Ovary (tissue), 10 donors: ENCODE measurements at places on chromosomes 4 and X. TPM values are rescaled to one million over a fixed set of nuclear protein-coding genes. Genes with fewer than 3 reads are reported as not detected.
A peak's percentile ranks its signal among the peaks of the same experiment; 100 is the strongest.

DNA sequence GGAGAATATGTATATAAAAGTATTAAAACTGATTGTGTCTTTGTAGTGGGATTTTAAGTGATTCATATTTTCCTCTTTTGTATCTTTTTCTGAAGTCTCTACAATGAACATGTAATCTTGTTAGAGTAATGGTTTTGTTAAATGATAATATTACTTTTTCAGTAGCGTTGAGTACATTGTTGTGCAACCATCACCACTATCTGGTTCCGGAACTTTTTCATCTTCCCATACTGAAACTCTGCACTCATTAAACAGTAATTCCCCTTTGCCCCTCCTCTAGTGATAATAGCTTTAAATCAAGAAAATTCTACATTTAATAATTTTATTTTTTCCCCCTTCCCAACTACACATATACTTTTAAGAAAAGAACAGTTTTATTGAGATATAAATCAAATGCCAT, 23.3 kb downstream of the SHROOM3 start:
- no peak overlapping the region for H3K27ac ChIP-seq
- no peaks in the 10 kb centered on the region for H3K4me1 ChIP-seq
- H3K36me3 ChIP-seq: no peaks in the 10 kb centered on the region
- no peak for DNase-seq

GRCh38 chrX:154084449-154085300, 12.8 kb downstream of the MECP2 start:
- DNase-seq: no peak
- no peak overlapping the region for H3K27ac ChIP-seq
- H3K4me1 ChIP-seq: peaks cover 6% of the 10 kb centered on the region
- H3K27me3 ChIP-seq: no peaks in the 10 kb centered on the region

GRCh38 chr4:34269613-34270012, 1974.7 kb downstream of the ARAP2 start:
- no peak for DNase-seq
- no peaks in the 10 kb centered on the region for H3K36me3 ChIP-seq
- H3K27me3 ChIP-seq: no peaks in the 10 kb centered on the region
- H3K4me3 ChIP-seq: no peak overlapping the region

- no peaks in the 10 kb centered on the region for H3K27me3 ChIP-seq
- no peaks in the 10 kb centered on the region for H3K4me1 ChIP-seq
- DNase-seq: no peak
These were observed 413.7 kb downstream of the PDGFC start for GRCh38 chr4:156557920-156558319.

DNA sequence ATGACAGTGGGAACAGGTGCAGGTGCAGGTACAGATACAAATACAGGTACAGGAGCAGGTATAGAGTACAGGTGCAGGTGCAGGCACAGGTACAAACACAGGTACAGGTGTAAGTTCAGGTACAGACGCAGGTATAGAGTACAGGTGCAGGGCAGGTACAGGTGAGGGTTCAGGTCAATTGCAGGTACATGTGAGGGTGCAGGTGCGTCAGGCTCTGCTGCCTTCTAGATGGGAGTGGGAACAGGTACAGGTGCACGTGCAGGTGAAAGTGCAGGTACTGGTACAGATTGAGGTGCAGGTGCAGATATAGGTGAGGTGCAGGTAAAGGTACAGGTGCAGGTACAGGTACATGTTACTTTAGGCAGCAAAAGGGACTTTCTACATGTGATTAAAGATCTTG, 85.7 kb downstream of the CRLF2 start:
- H3K27me3 ChIP-seq: no peaks in the 10 kb centered on the region
- H3K4me1 ChIP-seq: no peaks in the 10 kb centered on the region
- H3K4me3 ChIP-seq: no peak overlapping the region
- no peak overlapping the region for H3K27ac ChIP-seq

DNA sequence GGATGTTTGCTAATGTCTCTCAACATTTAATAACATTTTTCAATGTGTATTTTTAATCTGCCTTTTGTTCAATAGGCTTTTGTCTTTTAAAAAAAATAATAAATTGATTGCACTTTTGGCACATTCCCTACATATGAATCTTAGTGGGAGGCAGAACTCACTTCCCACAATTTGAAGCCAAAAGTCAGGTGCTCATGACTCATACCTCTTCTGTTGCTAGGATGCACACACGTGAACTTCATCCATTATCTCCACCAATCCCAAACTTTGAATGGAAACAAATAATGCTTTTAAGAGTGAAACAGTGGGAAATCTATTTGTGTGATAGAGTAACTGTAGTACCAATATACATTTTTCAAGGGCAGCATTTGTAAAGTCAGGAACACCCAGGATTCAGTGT, 260.5 kb downstream of the IQCM start:
- H3K27me3 ChIP-seq: no peaks in the 10 kb centered on the region
- no peaks in the 10 kb centered on the region for H3K4me1 ChIP-seq
- no peak for DNase-seq
- no peak overlapping the region for H3K4me3 ChIP-seq

DNA sequence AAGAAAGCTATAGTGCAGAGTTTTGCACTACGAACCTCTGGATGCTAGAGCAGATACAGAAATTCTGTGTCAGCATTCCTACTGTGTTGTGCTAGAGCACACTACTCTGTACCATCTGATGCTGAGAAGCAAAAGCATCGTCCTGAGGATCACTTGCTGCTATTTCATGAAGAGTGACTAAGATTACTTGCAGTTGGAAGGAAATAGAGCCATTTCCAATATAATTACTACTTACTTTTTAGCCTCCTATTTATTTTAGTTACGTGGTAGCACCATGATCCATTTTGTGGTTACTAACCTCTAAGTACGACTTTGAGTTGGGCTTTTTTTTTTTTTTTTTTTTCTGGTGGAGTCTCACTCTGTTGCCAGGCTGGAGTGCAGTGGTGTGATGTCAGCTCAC, 226.7 kb downstream of the PALLD start:
- H3K27ac ChIP-seq: no peak overlapping the region
- H3K4me1 ChIP-seq: no peaks in the 10 kb centered on the region
- no peak for DNase-seq

GRCh38 chr4:189385098-189385497, 555.6 kb upstream of the FRG1 start:
- H3K4me1 ChIP-seq: no peaks in the 10 kb centered on the region
- no peaks in the 10 kb centered on the region for H3K36me3 ChIP-seq
- H3K4me3 ChIP-seq: no peak overlapping the region
- H3K27me3 ChIP-seq: no peaks in the 10 kb centered on the region

DNA sequence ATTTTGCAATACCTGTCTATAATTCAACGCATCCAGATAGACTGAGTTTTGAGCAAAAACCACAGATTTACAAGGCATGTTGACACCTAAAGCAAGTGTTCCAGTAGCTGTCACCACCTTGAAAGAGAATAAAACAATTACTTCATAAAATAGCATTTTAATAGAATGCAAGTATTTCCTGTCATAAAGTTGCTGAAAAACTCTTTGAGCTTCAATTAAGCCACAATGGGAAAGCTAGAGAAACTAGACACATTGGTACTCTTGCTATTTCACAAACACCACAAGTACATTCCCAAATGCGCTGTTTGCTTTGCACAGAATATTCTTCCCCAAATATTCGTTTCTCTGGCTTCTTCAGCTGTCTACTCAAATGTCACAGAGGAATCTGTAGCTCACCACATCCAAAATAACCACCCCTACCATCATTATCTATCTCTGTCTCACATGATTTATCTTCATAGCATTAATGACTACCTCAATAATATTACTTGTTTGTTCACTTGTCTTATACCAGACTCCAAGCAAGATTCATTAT, 70.3 kb downstream of the DDX60 start:
- no peak overlapping the region for H3K4me3 ChIP-seq
- no peaks in the 10 kb centered on the region for H3K36me3 ChIP-seq
- no peak for DNase-seq
- no peaks in the 10 kb centered on the region for H3K4me1 ChIP-seq
- H3K27me3 ChIP-seq: no peaks in the 10 kb centered on the region

DNA sequence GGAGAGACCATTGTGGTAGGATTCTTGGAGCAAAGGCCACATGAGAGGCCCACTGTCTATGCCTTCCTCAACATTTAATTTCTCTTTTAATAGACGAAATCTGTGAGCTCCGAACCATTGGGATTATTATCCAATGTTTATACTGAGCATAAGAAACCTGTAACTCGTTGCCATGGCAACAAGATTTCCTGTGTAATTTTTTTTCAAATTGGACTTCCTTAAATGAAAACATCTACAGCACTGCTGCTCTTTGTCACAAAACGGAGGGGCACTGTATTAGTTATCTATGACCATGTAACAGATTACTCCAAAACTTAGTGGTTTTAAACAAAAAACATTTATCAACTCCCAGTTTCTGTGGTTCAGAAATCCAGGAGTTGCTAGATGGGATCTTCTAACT, 38.7 kb downstream of the PPP1R2C start:
- no peak for DNase-seq
- no peak overlapping the region for H3K27ac ChIP-seq
- H3K36me3 ChIP-seq: no peaks in the 10 kb centered on the region
- H3K4me3 ChIP-seq: no peak overlapping the region
- H3K4me1 ChIP-seq: no peaks in the 10 kb centered on the region

DNA sequence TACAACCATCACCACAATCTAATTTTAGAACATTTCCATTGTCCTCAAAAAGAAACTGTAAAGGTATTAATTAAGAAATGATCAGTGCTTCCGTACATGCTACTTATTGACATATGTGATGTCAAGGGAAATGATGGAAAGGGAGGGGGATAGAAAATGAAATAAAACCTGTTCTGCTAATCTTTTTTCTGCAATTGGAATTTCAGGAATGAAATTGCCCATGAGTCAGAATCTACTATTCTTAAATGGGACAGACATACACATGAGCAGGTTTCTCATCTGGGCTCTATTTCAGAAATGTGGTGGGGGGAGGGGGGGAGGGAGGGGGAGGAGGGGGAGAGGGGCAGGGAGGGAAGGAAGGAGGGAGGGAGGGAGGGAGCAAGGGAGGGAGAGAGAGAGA, 91.0 kb downstream of the SHROOM4 start:
- no peak for DNase-seq
- no peaks in the 10 kb centered on the region for H3K4me1 ChIP-seq

DNA sequence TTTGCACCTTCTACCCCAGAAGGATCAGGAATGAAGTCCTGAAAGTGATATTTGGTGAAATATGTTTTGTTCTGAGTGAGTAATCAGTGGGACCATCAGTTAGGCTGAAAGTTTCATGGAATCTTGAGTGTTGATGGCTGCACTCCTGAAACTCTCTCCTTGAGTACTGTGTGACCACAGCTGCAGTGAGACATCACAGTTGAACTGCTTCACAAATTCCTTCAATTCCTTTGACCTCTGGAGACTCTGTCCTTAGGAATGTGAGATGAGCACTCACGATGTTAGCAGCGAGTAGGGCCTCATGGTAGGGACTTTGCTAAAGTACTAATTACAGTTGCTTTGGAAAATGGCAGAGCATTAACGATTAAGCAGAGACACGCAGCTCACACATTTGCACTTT, 142.9 kb upstream of the SLC4A4 start:
- no peak overlapping the region for H3K27ac ChIP-seq
- H3K4me1 ChIP-seq: no peaks in the 10 kb centered on the region
- H3K36me3 ChIP-seq: no peaks in the 10 kb centered on the region
- H3K4me3 ChIP-seq: no peak overlapping the region
- DNase-seq: no peak

- no peaks in the 10 kb centered on the region for H3K27me3 ChIP-seq
- no peaks in the 10 kb centered on the region for H3K36me3 ChIP-seq
- H3K4me3 ChIP-seq: no peak overlapping the region
- DNase-seq: no peak
- no peak overlapping the region for H3K27ac ChIP-seq
These were observed 17.6 kb upstream of the GK start for GRCh38 chrX:30635630-30636029.

GRCh38 chrX:112670977-112671376, 8.8 kb downstream of the LHFPL1 start:
- no peaks in the 10 kb centered on the region for H3K27me3 ChIP-seq
- no peak overlapping the region for H3K4me3 ChIP-seq
- H3K4me1 ChIP-seq: no peaks in the 10 kb centered on the region
- H3K27ac ChIP-seq: no peak overlapping the region
- DNase-seq: peak; percentile 11

- no peaks in the 10 kb centered on the region for H3K4me1 ChIP-seq
- no peak overlapping the region for H3K27ac ChIP-seq
- no peaks in the 10 kb centered on the region for H3K27me3 ChIP-seq
These were observed 38.7 kb downstream of the CNKSR2 start for GRCh38 chrX:21412883-21413282.

GRCh38 chr4:48780865-48781214, 761 bp upstream of the FRYL start:
- no peaks in the 10 kb centered on the region for H3K27me3 ChIP-seq
- no peaks in the 10 kb centered on the region for H3K36me3 ChIP-seq
- H3K4me3 ChIP-seq: peak overlapping the region; percentile 68
- H3K4me1 ChIP-seq: peaks cover 4% of the 10 kb centered on the region
- no peak overlapping the region for H3K27ac ChIP-seq
- DNase-seq: peak; percentile 58

- H3K4me3 ChIP-seq: no peak overlapping the region
- H3K27ac ChIP-seq: no peak overlapping the region
- peak; percentile 20 for DNase-seq
These were observed 48.0 kb downstream of the SLC25A5 start for GRCh38 chrX:119516157-119516702.

- H3K36me3 ChIP-seq: no peaks in the 10 kb centered on the region
- DNase-seq: no peak
- H3K27me3 ChIP-seq: no peaks in the 10 kb centered on the region
- H3K27ac ChIP-seq: no peak overlapping the region
- H3K4me3 ChIP-seq: no peak overlapping the region
These were observed 70.7 kb upstream of the TAPT1 start for GRCh38 chr4:16297003-16297402.

Gene GRPR
- polyA plus RNA-seq: 0.08 TPM

Gene HSD17B13
- polyA plus RNA-seq: 0.48 TPM

Gene TSPAN6
- 70.1 TPM for polyA plus RNA-seq

Gene RP2
- polyA plus RNA-seq: 8.4 TPM

Gene L1CAM
- polyA plus RNA-seq: 0.63 TPM

Gene PDZD4
- 2.2 TPM for polyA plus RNA-seq

Gene IL1RAPL1
- 0.23 TPM for polyA plus RNA-seq
